T-helper 22 cell (primary cell): ENCODE measurements at places on chromosomes 1 and 21.

GRCh38 chr1:152036267-152037216 is at the start of gene S100A11:
Gene S100A11 (minus strand): TSS chr1:152037004. CDS start chr1:152036915, 89 bp downstream.
- peak; percentile 54 for DNase-seq

- no peak for DNase-seq
Observed at GRCh38 chr1:216193839-216194443, 229.3 kb downstream of the USH2A start.

DNA sequence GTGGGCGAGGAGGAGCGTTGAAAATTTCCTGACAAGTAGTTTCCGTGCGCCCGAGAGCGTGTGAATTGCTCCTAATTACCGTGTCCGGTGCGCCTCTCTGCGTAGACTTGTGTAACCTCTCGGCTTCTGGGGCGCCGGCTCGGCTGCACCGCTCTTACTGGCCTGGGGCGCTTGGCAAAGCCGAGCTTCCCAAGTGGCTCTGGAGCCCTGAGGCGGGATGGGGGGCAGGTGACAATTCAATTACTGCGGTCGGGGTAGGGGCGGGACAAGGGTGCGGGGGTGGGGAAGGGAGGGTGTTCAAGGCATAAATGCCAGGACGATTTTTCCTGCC is 392 bp upstream of the DMRTA2 start:
- no peak for DNase-seq

DNA sequence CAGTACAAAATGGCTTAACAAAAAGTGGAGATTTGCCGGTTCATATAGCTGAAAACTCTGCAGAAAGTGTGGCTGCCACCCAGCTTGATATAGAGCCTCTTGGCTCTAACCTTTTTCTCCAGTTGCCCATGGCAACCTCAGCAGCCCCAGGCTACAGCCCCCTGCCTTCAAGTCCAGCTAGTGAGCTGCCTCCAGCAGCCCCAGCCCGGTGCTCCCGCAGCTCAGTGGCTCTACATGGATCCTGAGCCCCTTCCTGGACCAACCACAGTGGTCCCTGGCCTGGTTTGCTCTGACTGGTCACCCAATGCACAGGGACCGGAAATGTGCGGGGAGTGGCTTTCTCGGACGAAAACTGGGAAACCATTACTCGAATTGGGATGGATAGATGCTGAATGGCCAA is 13.3 kb upstream of the ATF3 start:
- no peak for DNase-seq

- DNase-seq = no peak
Observed at GRCh38 chr1:4052657-4053056, 152.6 kb upstream of the C1orf174 start.

- no peak for DNase-seq
Observed at GRCh38 chr21:45056296-45056904, 18.0 kb upstream of the ADARB1 start.

DNA sequence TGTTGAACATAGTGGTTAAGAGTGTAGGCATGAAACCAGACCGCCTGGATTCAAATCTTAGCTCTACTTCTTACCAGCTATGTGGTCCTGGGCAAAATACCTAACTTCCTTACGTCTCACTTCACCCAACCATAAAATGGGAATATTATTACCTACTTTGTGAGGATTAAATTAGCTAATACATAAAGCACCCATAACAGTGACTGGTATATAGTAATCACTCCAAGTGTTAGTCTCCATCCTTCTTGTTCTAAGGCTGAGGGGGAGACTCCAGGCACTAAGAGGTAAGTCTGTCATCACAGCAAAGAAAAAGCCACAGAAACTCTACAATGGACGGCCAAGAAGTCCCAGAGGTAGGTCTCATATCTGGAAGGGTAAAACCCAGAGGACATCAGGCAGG is 2.8 kb downstream of the SMG5 start:
- DNase-seq = no peak

DNA sequence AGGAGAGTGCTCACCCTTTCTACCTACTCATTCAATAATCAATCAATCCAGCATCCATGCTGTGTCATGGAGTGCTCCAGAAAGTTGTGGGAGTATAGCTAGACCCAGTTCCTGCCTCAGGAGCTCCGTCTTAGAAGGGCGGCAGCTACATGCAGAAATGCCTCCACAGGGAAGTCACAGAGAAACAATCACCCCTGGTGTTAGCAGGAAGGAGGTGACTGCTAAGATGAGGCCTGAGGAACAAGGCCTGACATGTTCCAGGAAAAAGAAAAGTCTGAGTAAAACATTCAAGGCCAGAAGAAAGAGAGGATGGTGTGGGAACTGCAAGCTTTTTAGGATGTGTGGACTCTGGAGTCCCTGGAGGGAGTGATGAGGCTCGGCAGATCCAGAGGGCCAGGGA is 142.5 kb upstream of the MAGI3 start:
- no peak for DNase-seq

DNA sequence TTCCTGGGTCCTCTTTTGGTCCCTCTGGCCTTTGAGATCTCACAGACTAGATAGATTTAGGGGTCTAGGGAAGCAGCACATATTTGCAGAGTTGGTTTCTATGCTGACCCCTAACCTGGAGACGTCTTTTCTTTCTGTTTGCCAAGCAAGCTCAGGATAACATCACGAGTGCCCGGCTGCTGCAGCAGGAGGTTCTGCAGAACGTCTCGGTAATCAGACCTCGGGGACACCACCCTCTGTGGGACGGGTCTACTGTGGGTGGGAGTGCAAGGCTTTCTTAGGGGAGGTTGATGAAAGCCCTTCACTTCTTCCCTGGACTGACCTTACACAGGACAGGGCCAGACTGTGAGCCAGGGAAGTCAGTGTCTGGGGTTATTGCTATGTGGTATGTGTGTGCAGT is 2.9 kb downstream of the IL24 start:
- no peak for DNase-seq

GRCh38 chr21:34313116-34313515 is 50.7 kb upstream of the KCNE2 start:
- DNase-seq = no peak

GRCh38 chr1:248189026-248189425 is 8.0 kb upstream of the OR2M3 start:
- DNase-seq = no peak

- no peak for DNase-seq
Observed at GRCh38 chr1:18352636-18353265, 128.0 kb upstream of the KLHDC7A start.

DNA sequence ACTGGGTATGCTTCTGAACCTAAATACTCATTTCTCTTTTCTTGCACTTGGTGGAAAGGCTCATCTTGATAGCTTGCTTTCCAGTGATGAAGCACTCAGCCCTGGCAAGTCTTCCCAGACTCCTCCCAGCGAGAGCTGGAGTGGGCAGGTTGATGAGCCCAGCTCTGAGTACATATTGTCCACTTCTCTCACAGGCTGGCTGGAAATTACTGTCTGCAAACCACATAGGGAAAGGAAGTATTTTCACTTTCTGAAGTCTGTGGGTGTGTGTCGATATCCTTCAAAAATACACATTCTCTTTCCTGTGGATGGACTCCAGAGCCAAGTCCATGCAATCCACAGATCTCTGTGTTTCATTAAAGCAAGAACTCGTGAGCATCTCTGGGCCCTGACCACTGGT is 38.7 kb upstream of the CNTN2 start:
- DNase-seq = no peak

- no peak for DNase-seq
Observed at GRCh38 chr1:161081519-161081918, 7.8 kb downstream of the NECTIN4 start.

DNA sequence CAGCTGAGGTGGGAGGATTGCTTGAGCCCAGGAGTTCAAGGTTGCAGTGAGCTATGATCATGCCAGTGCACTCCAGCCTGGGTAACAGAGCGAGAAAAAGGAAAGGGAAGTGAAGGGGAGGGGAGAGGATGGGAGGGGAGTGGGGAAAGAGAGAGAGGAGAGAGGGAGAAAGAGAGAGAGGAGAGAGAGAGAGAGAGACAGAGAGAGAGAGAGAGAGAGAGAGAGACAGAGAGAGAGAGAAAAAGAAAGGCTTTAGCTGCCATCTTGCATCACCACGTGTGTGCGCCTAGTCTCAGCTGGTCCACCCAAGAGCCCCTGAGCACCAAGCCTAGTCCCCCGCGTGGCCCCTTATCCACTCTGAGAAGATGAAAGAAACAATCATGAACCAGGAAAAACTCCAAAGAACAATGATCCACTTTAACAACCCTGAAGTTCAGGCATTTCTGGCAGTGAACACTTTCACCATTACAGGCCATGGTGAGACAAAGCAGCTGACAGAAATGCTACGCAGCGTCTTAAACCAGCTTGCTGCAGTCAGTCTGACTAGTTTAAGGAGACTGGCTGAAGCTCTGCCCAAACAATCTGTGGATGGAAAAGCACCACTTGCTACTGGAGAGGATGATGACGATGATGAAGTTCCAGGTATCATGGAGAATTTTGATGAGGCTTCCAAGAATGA is 115.5 kb upstream of the CDC42BPA start:
- no peak for DNase-seq

DNA sequence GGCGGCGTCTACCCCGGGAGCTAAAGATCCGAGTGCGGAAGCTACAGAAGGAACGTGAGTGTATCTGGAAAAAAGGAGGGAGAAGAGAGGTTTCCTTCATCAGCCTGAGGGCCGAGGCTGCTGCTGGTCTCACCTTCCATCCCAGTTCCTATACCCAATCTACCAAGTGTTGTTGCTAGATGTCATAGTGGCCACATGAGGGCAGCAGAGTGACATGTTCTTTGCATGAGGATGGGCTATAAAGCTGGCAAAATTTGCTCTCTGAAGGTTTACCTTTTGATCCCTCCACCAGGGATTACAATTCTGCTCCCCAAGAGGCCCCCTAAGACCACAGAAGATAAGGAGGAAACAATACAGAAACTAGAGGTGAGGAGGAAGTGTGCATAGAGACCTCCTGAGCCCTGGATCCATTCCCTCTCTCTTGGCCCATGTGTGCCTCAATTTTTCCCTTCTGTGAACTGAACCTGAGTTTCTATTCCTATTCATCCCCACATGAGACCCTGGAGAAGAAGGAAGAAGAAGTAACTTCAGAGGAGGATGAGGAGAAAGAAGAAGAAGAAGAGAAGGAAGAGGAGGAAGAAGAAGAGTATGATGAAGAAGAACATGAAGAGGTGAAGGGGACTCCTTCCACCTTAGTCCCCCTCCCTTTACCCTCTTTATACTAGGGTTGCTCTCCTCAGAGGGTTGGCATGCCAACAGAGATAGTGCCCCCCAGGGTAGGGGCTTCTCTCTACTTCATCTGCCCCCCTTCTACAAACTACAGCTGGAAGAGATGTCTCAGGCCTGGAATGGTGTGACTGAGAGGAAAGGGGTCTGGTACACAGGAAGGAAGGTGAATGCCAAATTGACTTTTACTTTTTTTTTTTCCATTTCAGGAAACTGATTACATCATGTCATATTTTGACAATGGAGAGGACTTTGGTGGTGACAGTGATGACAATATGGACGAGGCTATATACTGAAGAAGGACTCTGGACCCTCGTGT is 13.3 kb downstream of the POLR3GL start:
- DNase-seq = peak; percentile 52

GRCh38 chr1:41819069-41819468 is 99.7 kb downstream of the HIVEP3 start:
- no peak for DNase-seq

GRCh38 chr1:2311184-2312032 is 79.9 kb downstream of the MORN1 start:
- DNase-seq = no peak

- DNase-seq = peak; percentile 92
Observed at GRCh38 chr1:1630191-1630964, 1.6 kb upstream of the MMP23B start.

- no peak for DNase-seq
Observed at GRCh38 chr1:85374160-85374559, 90.8 kb downstream of the DDAH1 start.

GRCh38 chr1:110554871-110555801 is 36.2 kb upstream of the KCNA10 start:
- peak; percentile 7 for DNase-seq

GRCh38 chr1:205343431-205344065 is 13.2 kb downstream of the KLHDC8A start:
- no peak for DNase-seq

- DNase-seq = no peak
Observed at GRCh38 chr1:154877370-154877974, 7.4 kb upstream of the KCNN3 start.

GRCh38 chr1:12678820-12679219 is 34.9 kb downstream of the AADACL4 start:
- no peak for DNase-seq

DNA sequence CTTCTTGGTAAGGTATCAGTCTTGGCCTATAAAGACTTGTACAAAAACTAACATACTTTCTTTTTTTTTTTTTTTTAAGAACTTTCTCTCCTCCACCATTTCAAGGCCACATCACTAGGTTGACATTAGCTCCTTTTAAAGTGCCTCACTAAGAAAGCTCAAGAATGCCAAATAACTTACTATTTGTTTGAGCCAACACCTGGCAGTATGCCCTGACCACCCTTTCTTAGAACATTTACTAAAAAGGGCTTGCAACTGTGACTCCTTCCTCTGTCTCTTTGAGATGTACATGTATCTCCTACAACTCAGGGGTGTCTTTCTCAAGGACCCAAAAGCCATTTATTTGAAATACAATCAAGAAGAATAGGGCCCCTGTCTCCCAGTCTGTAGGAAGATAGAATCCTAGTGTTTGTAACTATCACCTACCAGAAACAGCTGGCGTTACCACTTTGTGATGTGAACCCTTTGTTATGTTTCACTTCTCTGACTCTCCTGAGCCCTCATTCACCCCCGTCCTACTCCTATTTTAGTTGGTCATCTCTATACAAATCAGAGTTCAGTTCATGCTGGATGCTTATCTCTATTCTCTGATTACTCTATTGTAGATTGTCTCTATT is 12.2 kb upstream of the SAMD13 start:
- no peak for DNase-seq

DNA sequence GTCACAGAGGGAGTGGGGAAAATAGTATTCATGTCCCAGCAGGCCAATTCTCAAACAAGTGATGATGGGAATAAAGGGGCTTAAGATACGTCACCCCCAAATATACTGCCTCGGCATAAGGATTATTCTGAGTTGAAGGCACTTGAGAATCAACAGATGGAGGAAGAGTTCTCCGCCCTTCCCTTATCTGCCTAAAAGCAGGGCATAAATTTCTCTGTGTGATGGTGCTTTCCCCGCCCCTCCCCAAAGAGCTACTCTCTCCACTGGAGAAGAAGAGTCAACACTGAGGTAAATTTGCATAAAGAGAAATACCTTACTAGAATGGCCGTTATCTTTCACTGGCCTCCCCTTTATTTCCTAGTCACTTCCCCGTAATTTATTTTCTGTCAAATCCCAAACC is 18.7 kb downstream of the BECN2 start:
- DNase-seq = no peak

DNA sequence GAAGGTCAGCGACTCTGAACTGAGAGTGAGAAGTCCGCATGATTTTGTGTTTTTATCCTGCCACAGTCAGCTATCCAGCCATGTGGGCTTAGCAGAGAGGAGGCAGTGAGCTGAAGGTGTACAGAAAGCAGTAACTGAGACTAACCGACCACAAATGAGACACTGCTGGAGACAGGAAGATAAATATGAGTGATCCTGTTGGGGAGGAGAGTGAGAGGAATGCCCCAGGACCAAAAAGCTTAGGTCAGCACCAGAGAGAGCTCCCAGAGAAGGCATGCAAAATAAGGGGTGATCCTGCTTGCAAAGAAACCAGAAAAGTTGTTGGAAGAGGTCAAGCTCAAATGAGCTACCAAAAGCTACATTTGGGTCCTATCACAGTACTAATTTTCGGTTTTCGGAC is 63.7 kb downstream of the HLCS start:
- no peak for DNase-seq
